ENCODE measurements at places on chromosomes 4 and X.
A peak's percentile ranks its signal among the peaks of the same experiment; 100 is the strongest.

- peak; percentile 62 for DNase-seq
These were observed 2.3 kb upstream of the MAB21L2 start for GRCh38 chr4:150579551-150580234.

GRCh38 chr4:169345316-169345721 is 74.6 kb upstream of the SH3RF1 start:
- no peak for DNase-seq

- peak; percentile 18 for DNase-seq
These were observed 75.4 kb downstream of the DCHS2 start for GRCh38 chr4:154416190-154416547.

DNA sequence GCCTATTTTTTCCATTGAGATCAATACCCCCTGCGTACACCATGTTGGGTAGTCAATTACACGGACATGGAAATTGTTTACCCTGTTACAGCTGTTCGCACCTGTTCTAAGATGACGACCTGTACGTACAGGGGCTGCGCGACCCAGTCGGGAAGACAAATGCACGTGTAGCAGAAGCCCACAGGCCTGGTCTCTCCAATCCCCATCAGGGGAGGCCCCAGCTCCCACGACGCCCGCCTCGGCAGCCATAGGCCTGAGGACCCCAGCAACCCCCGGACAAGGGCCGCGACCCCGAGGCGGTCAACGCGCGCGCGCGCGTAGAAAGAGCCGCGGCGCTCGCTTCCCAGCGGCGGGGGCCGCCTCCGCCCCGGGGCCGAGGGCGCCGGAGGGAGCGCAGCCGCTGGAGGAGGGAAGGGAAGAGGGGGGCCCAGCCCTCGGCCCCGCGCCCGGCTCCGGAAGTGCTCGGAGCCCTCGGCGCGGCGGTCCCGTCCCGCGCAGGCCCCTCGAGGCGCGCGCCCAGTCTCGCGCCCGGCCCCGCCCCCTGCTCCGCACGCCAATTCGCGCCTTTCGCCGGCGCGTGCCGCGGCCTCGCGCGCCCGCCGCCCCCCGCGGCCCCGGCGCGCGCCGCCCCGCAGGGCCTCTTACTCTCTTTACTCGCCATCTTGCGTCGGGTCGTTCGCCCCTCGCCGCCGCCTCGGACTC is 618 bp downstream of the RBBP7 start:
- peak; percentile 88 for DNase-seq

- DNase-seq = no peak
These were observed 73.9 kb downstream of the HDAC8 start for GRCh38 chrX:72498782-72499181.

DNA sequence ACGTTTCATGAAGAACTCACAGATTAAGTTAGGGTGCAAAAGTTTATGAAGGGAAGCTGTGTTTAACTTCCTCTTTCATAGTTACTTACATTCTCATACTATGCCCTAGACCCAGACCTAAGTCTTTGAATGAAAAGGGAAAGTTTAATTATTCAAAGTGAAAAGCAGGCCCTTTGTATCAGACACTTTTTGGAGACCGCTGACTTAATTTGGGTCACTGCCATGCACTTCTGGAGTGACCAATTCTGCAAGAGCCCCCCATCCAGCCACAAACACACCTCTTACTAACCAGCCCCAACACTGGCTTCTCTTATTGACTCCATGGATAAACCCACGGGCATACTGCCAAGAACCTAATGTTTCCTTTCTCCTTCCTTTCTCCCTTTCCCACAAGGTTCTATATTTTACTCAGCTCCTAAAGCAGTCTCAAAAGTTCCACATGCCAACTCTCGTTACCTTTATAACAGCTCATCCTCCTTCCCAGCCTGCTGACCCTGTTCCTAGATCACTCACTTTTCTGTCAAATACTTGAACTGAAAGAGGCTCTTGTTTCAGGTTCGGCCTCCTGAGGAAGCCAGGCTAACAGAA is 34.5 kb downstream of the ABCE1 start:
- no peak for DNase-seq

- DNase-seq = no peak
These were observed 173.7 kb downstream of the PTTG2 start for GRCh38 chr4:38133711-38134480.

GRCh38 chr4:152735906-152736305 is 43.6 kb downstream of the TIGD4 start:
- no peak for DNase-seq

DNA sequence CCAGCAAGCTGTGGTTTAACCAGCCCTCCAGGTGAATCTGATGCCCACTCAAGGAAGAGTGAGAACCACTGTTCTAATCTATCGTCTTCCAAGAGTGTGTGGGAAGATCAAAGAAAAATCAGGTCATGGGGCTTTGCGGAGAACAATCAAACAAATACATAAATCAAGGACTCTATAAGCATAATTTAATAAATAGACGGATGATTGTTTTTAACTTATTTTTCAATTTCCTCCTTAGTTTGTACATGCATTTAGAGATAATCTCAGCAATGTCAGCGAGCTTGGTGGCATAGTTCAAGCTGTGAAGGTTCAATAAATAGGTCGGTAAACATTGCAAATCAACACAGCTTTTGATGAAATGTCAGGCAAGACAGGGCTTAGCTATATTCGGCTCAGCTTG is 84.9 kb downstream of the DMD start:
- DNase-seq = no peak

- DNase-seq = no peak
These were observed 1.3 kb downstream of the PKD2 start for GRCh38 chr4:88008743-88009171.

DNA sequence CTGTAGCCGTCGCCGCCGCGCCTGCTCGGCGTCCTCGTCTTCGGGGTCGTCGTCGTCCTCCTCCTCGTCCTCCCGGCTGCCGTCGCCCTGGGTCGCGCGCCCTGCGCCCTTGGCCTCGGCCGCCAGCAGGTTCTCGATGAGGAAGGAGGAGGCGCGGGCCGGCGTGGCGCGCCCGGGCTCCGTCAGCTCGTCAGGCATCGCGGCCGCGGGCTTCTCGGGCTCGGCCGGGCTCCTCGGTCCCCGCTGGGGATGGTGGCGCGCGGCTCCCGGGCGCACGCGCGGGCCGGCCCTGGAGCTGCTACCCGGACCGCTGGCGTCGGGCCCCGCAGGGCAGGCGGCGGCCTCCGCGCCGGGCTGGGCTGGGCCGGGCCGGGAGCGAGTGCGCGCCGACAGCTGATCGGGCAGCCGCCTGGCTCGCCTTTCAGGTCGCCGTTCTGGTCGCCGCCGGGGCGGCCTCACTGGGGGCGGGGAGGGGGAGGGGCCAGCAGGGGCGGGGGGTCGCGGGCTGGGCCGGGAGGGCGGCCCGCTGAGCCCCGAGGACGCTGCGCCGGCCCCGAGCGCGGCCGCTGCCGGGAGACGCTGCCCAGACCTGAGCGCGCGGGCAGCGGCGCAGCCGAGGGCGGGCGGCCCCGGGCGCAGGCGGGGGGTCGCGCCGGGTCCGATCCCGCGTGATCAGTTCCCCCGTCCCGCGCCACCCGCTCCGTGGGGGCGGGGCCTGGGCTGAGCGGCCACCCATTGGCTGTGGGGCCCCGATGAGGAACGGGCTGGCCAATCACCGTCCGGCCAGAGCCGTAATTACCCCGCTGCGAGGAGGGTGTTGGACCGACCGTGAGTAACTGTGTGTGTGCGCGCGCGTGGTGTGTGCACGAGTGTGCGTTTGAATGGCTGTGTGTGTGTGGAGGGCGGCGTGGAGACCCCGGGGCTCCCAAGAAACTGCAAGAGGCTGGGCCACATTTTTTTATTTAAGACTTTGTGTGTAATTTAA is at the start of gene HMX1:
Gene HMX1, minus strand, starts transcription at position 423 of the 985 bp plus-strand sequence. Its CDS starts 225 bp downstream, at position 198.
- peak; percentile 99 for DNase-seq

DNA sequence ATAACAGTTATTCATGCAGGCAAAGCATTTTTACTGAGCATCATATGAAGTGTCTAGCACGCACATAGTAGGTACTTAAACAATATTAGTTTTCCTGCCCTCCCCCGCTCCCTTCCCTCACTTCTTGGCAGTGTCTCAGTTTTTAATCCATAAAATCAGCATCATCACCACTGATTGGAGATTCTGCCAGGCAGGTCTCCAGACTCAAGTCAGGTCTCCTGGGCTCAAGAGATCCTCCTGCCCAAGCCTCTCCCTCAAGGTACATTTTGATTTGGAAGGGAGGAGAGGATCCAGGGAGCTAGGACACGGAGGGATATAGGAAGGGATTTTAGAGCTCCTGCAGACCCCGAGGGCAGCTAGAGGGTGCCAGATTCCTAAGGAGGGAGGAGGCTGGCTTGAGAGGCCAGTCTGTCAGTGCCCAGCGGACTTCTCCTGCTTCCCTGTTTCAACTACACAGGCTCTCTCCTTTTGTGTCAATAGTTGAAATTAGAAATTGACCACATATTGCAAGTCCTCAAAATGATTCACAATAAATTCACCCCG is 4.4 kb upstream of the FAT1 start:
- peak; percentile 54 for DNase-seq

- DNase-seq = no peak
These were observed 12.5 kb downstream of the ZBTB33 start for GRCh38 chrX:120262859-120263708.

- no peak for DNase-seq
These were observed 23.1 kb downstream of the TMEM184C start for GRCh38 chr4:147640331-147640730.

- DNase-seq = no peak
These were observed 78.3 kb downstream of the FHDC1 start for GRCh38 chr4:153014460-153014859.

- DNase-seq = no peak
These were observed 65.1 kb downstream of the ENPEP start for GRCh38 chr4:110540982-110541451.

- no peak for DNase-seq
These were observed 553.2 kb upstream of the FAT1 start for GRCh38 chr4:187276736-187277408.

DNA sequence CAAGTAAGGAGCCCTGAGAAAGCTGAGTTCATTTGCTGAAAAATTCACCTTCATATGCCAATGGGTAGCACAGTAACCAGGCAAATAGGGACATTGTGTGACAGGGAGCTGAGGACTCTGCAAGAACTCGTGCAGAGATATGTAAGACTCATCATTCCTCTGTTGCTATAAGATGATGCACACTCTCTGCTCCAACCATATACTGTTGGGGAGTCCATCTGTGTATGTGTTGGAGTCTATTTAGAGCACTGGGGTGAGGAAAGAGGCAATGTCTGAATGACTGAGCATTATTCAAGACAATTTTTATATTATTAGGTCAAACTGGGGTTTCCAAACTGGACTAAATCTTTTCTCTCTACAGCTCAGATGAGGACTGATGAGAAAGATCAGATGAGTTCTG is 100.4 kb downstream of the QRFPR start:
- no peak for DNase-seq

- no peak for DNase-seq
These were observed 82.8 kb upstream of the CTSO start for GRCh38 chr4:156036496-156036895.

DNA sequence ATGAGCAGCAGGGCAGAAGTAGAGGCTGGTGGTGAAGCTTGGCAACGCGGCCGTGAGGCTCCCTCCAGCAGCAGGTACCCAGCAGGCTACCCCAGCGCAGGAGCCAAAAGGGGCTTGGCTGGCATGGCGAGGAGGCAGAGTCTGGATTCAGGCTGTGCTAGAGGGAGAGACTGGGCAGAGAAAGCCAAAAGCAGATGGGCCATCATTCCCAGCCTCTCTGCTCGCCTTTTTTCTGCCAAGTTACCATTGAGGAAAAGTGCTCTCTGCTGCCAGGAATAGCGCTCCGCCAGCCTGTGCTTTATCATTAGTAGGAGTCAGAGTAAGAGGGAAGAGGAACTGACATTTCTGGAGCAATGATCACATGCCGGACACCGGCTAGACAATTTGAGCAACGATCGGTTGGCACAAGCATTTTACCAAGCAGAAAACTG is 28.7 kb upstream of the MAP3K15 start:
- no peak for DNase-seq

- DNase-seq = no peak
These were observed 20.2 kb upstream of the CHRNA9 start for GRCh38 chr4:40314951-40315350.

DNA sequence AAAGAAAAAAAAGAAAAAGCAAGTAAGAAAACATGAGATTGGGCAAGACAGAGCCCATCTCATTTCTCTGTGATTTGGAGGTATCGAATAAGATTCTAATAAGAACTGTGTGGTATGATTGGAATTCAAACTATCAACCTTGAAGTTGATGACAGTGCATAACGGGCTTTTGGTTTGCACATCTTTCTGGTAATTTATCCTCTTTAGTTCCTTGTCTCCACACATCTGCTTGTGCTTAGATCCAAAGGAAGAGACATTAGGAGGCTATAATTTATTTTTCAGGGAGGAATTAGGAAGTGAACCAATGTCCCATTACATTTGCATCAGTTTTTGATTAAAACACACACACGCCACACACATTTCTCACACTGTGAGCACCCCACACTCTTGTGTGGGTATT is 149.9 kb downstream of the ARSF start:
- DNase-seq = no peak

GRCh38 chr4:8305851-8306471 is 36.4 kb downstream of the HTRA3 start:
- DNase-seq = peak; percentile 66

GRCh38 chrX:40663880-40664630 is 16.7 kb upstream of the CXorf38 start:
- DNase-seq = peak; percentile 66

GRCh38 chr4:3689576-3690550 is 76.3 kb upstream of the ADRA2C start:
- DNase-seq = peak; percentile 65

- no peak for DNase-seq
These were observed 8.3 kb downstream of the RPS4X start for GRCh38 chrX:72268597-72269365.

DNA sequence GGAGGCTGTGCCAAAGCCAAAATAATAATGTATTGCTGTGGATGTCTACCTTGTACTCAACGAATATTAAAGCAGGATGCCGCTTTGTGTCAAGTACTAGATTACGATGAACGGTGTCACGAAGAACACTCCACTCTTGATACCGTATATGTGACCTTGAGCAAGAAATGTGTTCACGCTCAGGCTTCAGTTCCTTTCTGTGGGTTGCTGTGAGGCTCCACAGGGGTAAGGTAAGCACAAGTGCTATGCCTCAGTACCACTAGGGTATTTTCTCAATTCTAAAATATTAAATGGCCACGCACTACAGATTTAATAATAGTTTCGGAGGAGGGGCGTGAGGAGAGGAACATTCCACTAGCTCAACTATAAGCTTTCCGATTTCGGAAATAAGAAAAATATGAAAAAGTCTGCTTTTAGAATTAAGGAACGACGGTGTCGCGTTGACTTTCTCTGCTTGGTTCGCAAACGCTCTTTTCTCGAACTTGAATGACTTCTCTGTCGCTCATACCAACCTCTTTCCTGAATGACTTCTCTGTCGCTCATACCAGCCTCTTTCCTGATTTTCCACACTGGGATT is 607 bp upstream of the SCOC start:
- peak; percentile 16 for DNase-seq

GRCh38 chrX:24243188-24243587 is 70.7 kb downstream of the SUPT20HL2 start:
- no peak for DNase-seq

- DNase-seq = no peak
These were observed 4.4 kb downstream of the SORCS2 start for GRCh38 chr4:7196736-7197135.

GRCh38 chr4:105194328-105195231 is 47.9 kb downstream of the TET2 start:
- no peak for DNase-seq

- DNase-seq = no peak
These were observed 353.9 kb downstream of the GRID2 start for GRCh38 chr4:92657695-92658094.

Measured in H7 (cell line).